Kidney epithelial cell (primary cell): ENCODE measurements at places on chromosomes 16 and 17. TPM values are rescaled to one million over a fixed set of nuclear protein-coding genes. Genes with fewer than 3 reads are reported as not detected.

DNA sequence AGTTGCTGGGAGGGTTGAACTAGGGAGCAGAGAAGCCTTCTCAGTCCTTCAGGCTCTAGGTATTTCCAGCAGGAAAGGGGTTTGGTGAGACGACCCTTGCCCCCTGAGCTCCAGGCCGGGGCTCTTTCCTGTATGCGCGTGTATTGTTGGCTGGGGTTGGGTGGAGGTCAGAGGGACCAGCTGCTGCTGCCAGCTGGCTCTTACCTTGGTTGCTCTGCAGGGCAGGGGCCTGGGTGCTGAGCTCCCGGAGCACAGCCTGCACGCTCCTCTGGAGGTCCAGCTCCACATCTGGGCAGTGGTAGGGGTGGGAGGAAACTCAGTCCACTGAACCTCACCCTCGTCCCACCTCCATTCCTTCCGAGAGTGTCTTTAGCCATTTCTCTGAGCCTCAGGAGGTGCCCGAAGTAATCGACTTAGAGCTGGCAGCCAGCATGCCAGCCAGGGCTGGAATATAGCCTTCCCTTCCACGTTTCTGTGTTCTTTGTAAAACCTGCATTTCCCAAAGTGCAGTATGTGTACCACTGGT, 28.0 kb downstream of the PIK3R6 start:
- DNase-seq = no peak

- no peak for DNase-seq
Measured at GRCh38 chr16:49446805-49447204, 73.2 kb downstream of the C16orf78 start.

- DNase-seq = no peak
Measured at GRCh38 chr17:38453951-38454421, 25.7 kb downstream of the ARHGAP23 start.

PIP4K2B gene
- 34.8 and 53.3 TPM in 2 replicates for total RNA-seq

GRCh38 chr16:5647051-5647450, 549.5 kb upstream of the EEF2KMT start:
- no peak for DNase-seq

DNA sequence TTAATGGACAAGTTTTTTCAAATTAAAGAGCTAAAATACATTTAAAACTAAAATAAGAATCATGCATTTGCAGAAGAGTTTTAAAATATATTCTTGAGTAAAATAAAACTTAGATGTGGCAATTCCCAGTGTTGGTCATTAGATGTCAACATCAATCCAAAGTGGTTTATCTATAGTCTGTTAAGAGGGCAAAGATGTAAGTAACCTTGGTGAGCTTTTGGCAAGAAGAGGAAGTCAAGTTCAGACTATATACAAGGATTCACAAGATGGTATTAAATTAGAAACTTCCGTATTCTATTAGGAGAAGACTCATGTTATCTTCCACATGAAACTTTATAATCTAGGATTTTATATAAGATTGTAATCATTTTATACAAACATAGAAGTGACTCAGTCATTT, 73.1 kb downstream of the CEP95 start:
- DNase-seq = no peak

GRCh38 chr17:38967290-38967738, at the start of gene FBXO47:
Gene FBXO47 (minus strand): TSS chr17:38967403. CDS start chr17:38963025, 4,378 bp downstream.
- DNase-seq = peak; percentile 80

DNA sequence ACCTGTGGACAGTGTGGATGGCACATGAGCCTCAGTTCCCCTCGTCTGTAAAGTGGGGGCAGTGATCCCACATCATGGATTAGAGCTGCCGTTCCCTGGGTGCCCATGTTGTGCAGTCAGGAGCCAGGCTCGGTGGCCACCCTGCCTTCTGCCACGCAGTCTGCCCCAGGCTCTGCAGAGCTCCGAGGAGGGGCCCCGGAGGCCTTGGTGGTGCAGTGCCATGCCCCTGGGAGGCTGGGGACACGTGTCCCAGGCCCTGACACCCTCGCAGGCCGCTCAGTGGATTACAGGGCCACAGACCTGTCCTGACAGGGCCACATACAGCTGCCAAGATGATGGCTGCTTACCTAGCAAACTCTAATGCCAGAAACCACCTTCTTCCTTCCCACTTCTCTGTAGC, 59.7 kb upstream of the ZNF469 start:
- DNase-seq = no peak

SCNN1B gene
- 0.38 TPM in 1 of 2 replicates, not detected in the other for total RNA-seq

DNA sequence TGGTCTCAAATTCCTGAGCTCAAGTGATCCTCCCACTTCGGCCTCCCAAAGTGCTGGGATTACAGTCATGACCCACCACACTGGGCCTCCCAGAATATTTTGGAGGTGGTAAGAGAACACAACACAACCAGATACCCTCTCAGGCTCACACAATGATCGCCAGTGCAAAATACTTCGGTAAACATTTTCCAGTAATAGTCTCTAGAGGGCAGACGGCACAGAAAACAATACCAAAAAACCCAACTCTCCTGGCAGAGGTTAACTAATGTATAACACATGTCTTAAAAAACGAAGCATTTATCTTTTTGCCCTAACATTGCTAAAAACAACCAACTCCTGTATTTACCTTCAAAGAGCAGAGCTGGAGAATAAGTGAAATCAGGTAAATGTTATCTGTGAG, 10.5 kb downstream of the NUFIP2 start:
- DNase-seq = no peak

GRCh38 chr17:8121681-8122421, 2.1 kb downstream of the HES7 start:
- DNase-seq = no peak

DNA sequence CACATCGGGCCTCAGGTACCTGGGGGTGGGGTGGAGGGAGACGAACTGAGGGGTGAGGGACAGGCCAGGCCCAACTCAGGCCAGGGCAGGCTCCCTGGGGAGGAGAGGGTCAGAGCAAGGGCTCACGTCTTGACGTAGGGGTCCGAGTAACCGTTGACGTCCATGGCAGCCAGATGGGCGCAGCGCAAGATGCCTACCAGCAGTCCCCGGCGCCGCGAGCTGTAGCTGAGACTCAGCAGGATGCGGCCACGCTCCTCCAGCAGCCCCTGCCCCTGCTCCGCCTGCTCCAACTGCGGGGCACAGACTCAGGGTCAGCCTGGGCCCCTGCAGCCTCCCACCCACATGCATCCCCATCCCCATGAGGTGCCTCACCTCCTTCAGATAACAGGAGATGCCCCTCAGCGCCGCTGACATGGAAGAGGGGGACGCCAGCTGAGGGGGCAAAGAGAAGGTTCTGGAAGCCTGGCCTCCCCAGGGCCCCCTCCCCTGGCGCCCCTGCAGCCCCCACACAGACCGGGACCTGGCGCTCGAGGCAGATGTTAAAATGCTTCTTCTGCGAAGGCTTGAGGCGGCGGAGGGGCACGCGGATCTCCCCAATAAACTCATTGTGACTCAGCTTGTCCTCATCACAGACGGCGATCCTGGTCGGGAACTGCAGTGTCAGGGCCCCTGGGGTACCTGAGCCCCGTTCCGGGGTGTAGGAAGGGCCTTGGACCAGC, 4.0 kb downstream of the DOC2A start:
- no peak for DNase-seq

SMIM5 gene
- 0.89 and 1.7 TPM in 2 replicates for total RNA-seq

NARF gene
- 59.9 and 76.3 TPM in 2 replicates for total RNA-seq
